ENCODE measurements at places on chromosomes 16 and 17.

DNA sequence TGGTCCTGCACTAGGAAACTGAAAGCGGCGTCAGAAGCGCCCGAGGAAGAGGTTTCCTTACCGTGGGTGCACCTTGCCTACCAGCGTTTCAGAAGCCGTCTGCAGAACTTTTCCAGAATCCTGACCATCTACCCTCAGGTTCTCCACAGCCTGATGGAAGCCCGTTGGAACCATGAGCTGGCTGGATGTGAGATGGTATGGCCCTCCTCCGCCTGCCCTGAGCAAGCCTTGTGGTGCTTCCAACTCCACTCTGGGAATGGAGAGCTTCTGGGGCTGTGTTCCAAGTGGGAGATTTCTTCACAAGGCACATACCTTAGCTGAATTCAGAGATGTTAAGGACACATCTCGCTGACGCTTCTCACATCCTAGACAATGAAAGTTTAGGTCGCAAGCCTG is 51.8 kb upstream of the ENDOV start:
- DNase-seq = peak; percentile 42

DNA sequence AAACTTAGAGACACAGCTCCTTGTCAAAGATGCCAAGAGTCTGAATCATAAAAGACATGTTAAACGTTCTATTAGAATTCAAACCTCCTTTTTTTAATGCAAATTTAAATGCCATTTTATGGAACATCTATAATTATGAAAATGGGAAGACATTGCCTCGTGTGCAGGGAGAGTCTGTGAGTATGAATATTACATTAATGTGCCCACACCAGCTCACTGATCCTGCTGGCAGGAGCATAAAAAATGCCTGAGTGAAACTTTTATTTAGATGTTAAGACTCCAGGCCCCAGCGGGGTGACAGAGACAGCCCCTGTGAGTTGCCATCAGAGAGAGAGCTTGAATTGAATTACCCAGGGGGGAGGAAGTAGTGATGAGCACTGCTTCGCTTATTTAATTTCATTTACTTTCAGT is 84.8 kb downstream of the SNX11 start:
- no peak for DNase-seq

- DNase-seq = peak; percentile 88
These were observed 112.4 kb downstream of the SPECC1 start for GRCh38 chr17:20121359-20122253.

DNA sequence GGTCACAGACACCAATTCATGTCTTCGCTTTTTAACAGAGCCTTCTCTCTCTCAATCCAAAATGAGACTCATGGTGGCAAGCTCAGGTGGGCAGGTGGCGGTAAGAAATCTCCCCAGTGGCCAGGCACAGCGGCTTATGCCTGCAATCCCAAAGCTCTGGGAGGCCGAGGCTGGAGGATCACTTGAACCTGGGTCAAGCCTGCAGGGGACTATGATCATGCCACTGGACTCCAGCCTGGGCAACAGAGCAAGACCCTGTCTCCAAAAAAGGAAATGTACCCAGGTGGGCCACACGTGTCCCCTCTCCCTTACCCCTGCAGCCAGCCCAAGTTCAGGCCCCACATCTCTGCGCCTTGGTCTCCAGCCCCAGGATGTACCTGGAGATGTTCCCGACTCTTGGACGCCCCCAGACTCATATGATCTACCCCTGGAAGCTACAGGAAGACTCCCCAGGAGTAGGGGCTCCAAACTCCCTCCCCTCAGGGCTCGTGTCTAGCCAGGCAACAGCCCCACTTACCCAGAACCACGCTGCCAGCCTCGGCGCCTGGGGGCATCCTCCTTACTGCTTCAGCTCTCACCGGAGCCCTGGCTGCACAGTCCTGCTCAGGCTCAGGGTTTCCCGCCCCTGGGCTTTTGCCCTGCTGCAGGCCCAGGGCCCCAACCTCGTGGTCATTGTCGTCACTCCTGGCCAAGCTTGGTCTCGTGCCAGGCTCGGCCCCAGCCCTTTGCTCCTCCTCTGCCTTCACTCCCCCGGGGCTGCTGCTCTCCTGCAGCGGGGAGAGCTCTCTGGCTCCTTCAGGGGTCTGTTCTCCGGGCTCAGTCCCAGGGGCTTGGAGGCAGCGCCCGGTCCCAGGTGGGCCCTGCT is 16.2 kb downstream of the MYLK3 start:
- DNase-seq = peak; percentile 50

GRCh38 chr16:81647527-81647926 is 131.6 kb upstream of the PLCG2 start:
- DNase-seq = no peak

- DNase-seq = no peak
These were observed 62.3 kb downstream of the SMURF2 start for GRCh38 chr17:64599827-64600226.

DNA sequence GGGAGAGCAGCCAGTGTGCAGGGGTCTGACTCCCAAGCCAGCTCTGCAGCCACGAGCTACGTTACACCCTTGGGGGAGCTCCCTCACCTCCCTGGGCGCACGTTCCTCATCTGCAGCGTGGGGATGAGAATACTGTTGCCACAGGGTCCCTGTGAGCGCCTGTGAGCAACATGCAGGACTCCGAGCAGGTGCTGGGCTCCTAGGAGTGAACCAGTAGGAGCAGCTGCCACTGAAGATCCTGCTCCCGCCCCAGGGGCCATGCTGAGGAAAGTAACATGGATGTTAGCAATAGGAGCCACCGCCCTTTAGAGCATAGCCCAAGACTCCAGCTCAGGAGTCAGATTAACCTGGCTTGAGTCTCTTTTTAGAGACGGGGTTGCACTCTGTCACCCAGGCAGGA is 15.9 kb downstream of the DNAAF1 start:
- DNase-seq = peak; percentile 53

DNA sequence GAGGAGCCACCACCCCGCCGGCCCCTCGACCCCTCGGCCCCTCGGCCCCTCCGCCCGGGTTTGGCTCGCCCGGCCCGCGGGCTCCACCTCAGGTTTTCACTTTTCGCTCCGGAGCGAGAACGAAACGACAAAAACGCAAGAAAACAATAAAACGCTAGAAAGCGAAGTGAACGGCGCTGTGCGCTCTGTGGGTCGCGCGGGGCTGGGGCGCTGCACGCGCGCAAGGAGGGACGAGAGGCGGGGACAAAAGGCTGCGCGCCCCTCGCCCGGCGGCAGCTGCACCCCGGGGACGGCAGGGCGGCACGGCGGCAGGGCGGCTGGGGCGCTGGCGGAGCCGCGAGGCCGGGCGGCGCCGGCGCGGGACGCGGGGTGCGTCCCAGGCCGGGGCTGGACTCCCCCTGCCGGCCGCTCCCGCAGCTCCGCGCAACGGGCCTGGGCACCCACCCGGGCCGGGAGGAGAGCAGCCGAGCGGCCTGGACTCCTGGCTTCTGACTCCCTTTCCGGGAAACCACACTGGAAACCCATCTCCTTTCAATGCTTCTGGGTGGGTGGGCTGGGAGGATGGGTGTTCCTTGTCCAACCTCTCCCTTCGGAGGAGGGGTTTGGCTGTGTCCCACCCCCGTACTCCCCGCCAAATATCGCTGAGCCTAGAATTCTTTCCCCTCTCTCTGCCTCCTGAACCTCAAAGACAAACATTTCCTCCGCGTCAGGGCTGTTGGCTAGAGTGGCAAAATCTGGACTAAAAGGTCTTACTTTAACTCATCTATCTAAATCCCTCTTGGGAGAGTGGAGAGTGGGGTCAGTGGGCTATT is 9.9 kb downstream of the TBX2 start:
- peak; percentile 78 for DNase-seq

- no peak for DNase-seq
These were observed 6.9 kb downstream of the RDM1 start for GRCh38 chr17:35923609-35924114.

GRCh38 chr16:77364770-77365169 is 70.1 kb downstream of the ADAMTS18 start:
- DNase-seq = no peak

- DNase-seq = no peak
These were observed 76.7 kb downstream of the HLF start for GRCh38 chr17:55341432-55341831.

DNA sequence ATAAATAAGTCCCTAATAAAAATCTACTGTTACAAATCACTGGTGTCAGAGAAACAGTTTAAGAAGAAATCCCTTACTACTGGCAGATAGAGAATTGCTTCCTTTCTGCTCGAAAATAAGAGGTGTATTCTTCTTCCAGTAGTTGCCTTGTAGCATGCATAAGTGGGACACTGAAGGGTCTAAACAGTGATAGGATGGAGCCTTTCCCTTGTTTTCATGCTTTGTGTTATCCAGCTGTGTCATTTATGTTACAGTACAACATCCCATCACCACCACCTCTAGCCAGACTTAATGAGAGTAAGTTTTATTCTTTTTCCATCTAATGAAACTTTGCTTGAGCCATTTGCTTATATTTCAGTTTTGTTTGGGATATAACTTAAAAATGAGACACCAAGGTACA is 54.3 kb downstream of the NLK start:
- no peak for DNase-seq

All from activated effector memory CD4-positive, alpha-beta T cell treated with anti-CD3 and anti-CD28 coated beads, Interleukin-2, amount 50 U/mL, for 16 hours (primary cell).